Foreskin keratinocyte (primary cell): ENCODE measurements at places on chromosomes 12 and 14. TPM values are rescaled to one million over a fixed set of nuclear protein-coding genes. Genes with fewer than 3 reads are reported as not detected.
A peak's percentile ranks its signal among the peaks of the same experiment; 100 is the strongest.

GRCh38 chr14:75515629-75515996 lies 6.7 kb upstream of the BATF start:
- no peak for DNase-seq

DNA sequence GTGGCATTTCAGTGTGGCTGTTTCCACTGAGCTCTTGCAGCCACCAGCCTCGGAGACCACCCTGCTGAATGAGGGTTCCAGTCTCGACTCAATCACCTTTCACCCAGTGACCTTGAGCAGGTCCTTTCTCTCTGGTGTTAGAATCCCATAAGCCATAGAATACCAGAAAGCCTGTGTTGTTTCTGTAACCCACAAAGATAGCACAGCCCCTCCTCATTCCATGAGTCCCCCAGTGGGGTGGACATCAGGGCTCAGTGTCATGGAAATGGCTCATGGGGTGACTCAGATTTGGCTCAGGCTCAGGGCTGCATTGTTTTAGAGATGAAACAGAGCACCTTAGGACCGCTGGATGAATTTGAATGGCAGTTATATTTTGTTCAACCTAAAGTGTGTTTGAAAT lies 171.5 kb downstream of the PTPN11 start:
- no peak for DNase-seq

GRCh38 chr14:38549564-38549963 lies 293.7 kb upstream of the CLEC14A start:
- DNase-seq = no peak

DNA sequence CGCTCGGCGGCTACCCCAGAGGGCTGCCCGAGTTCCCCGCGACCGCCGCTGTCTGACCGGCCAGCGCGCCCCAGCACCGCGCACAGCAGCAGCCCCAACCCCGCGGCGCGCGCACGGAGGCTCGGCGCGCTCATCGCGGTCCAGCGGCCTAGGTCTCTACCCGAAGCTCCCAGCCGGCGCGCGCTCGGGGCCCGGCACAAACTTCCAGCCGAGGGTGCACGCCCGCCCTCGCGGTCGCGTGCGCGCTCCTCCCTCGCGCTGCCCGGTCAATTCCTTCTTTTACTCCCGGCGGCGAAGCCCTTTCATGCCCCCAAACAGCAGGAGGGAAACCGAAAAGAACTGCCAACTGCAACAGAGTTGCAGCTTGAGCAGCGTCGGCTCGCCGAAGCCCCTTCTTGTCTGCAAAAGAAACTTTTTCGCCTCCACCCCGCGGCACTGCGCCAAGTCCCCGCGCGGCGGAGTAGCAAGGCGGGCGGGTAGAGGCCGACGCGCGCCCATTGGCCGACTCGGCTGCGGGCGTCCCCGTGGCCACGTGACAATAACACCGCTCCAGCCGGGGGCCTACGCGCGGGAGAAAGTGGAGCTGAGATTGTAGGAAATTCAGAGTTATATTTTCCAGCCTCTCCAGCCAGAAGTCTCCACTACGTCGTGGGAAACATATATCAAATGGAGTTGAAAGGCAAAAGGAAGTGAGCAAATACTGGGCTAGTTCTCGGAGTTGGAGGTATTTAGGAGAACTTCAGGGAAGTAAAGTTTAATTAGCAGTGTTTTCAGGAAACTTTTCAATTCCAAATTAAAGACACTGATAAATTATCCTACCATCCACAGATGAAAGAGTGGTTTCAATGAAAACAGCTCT lies at the start of gene LRIG3:
Gene LRIG3, minus strand, starts transcription at position 403 of the 859 bp plus-strand sequence. Its CDS starts 269 bp downstream, at position 134.
- peak; percentile 75 for DNase-seq

DNA sequence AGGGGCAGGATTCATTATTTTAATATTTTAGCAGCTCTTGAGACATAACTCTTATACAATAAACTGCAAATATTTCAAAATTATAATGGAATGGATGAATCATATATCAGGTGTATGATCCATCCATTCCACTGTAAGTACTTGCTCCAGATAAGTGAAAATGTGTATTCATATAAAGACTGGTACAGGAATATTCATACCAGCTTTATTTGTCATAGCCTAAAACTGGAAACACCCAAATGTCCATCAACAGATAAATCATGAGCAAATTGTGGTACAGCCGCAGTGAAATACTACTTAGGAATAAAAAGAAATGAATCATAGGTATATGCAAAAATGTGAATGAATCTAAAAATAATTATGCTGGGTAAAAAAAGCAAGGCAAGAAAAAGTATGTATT lies 263.6 kb upstream of the SYT10 start:
- peak; percentile 86 for DNase-seq

Gene SLCO1B3
- not detected in 2 replicates for total RNA-seq

Gene TAS2R13
- total RNA-seq = 0.18 and 0.24 TPM in 2 replicates

Gene KIF26A
- total RNA-seq = 1.3 and 2.0 TPM in 2 replicates

Gene DIP2B
- 29.6 and 30.7 TPM in 2 replicates for total RNA-seq

DNA sequence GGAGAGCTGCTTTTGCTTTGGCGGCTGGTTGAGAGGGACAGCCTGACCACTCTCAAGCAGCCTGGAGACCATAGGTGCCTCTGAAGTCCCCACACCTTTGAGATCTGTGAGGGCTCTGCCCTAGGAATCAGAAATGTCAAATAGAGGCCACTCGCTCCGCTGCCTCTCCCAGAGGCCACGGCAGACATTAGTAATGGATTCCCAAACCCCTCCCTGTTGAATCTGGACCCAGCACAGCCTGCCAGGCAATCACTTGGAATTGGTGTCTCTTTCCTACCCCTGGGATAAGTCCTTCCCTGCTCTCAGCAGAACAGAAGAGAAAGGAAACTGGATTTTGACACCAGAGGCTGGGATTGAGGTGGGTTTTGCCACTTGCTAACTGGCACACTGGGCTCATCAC lies 25.0 kb downstream of the MMAB start:
- no peak for DNase-seq

DNA sequence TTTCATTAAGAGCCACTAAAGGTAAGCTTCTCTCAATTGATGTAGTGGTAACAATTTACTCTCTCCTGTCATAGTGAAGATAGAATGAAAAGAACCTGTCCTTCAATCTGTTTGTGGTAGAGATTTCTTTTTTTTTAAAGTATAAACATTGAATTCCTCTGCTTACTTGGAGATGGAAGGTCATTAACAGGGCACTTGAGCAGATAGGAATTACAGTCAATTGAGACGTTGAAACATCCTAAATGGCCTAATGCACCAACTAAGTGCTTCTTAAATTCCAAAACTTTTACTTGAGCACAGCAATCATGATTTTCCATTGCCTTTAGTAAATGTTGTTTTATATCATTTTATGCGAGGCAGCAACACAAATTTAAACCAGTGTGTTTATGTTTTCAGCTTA lies 241.4 kb downstream of the FOXG1 start:
- DNase-seq = no peak

Gene GUCY2C
- total RNA-seq = not detected in 2 replicates

- DNase-seq = no peak
These were observed 303.7 kb upstream of the SEL1L start for GRCh38 chr14:81837304-81837703.

Gene PLA2G1B
- total RNA-seq = not detected in 2 replicates

GRCh38 chr14:58875613-58876012 lies 237.9 kb downstream of the DACT1 start:
- no peak for DNase-seq

- DNase-seq = peak; percentile 17
These were observed 42.3 kb upstream of the EVL start for GRCh38 chr14:100022772-100023451.

- DNase-seq = no peak
These were observed 11.0 kb downstream of the OTX2 start for GRCh38 chr14:56799343-56799645.

- no peak for DNase-seq
These were observed 594 bp upstream of the CLEC14A start for GRCh38 chr14:38256533-38256840.

DNA sequence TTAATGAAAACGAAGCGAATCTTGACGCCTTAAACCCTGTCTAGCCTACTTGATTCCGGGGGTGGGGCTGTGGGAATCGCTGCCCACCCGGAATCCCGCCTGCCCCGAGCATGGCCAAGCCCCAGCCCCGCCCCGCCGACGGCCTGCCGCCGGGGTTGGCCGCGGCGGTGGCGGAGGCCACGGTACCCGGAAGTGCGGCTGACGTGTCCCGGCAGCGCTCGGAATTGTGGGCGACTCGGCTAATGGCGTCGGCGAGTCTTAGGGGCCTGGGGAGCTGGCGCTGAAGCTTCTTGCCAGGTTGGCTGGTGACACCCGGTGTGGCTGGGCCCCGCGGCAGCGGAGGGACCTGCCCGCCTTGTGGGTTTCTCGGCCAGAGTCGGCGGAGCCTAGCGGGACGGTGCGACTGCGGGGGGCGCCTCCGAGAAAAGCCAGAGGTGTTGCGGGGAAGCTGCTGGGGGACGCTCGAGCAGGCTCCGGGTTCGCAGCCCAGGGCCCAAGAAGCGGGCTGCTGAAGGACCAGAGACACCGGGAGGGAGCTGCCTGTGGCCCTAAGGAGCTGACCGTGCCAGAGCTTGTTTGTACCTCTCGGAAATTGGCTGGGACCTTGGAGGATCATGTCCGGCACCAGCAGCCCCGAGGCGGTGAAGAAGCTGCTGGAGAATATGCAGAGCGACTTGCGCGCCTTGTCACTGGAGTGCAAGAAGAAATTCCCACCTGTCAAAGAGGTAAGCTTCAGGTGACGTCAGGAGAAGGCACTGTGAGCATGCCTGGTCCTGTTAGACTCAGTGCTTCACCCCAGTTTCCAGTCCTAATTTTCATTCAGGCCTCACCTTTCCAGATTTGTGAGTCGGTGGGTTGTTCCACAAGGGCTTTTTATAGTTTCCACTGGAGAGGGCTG lies at the start of gene MON2:
Gene MON2, plus strand, starts transcription at position 233 of the 898 bp plus-strand sequence. Its CDS starts 382 bp downstream, at position 615.
- DNase-seq = peak; percentile 55

GRCh38 chr14:99282261-99283050 lies 10.5 kb upstream of the BCL11B start:
- DNase-seq = no peak

DNA sequence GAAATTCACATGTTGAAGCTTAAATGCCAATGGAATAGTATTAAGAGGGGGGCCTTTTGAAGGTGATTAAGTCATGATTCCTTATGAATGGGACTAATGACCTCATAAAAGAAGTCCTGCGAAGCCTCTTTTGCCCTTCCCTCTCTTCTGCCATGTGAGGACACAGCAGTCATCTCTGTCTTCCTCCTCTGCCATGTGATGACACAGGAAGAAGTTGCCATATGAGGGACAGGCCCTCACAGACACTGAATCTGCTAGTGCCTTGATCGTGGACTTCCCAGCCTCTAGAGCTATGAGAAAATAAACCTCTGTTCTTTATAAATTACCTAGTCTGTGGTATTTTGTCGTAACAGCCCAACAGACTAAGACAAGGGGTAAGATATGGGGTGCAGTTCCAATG lies 100.7 kb downstream of the VCPKMT start:
- DNase-seq = no peak

Gene SLC7A7
- 0.75 and 1.1 TPM in 2 replicates for total RNA-seq

DNA sequence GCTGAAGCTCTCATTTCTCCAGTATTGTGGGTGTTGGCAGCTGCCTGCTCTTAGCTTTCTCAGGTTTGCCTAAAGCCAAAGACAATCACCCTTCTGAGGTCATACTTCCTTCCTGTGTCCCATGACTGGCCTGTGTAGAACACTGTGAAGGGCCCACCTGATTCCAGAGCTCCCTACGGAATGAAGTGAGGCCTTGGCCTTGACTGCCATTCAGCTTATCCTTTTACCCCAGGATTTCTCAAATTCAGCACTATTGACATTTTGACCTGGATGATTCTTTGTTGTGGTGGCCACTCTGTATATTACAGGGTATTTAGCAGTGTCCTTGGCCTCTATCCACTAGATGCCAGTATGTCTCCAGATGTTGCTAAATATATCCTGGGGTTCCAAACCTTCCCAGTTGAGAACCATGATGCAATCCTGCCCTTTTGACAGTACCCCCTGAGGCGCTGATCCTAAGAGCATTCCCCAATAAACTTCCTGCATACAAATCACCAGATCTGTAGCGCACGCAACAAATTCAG lies 112.3 kb upstream of the KRR1 start:
- peak; percentile 90 for DNase-seq

DNA sequence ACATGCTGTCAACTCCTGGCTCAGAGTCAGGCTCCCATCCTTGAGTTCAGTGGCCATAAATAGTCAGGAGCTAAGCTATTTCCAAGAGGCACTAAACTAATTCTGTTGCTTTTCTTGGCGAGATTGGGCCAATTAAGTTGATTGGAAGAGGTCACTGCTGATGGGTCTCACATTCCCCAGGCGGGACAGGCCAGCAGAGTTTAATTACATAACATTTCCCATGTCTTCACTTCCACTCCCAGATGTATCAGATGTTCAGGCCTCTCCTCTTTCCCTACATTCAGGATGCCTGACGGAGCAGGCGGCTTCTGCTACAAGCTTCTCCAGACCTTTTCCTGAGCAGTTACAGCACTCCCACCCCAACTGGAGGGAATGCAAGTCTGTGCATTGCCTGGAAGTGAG lies 5.3 kb downstream of the NTF3 start:
- no peak for DNase-seq

Gene SDR9C7
- 0.07 and 0.24 TPM in 2 replicates for total RNA-seq

GRCh38 chr12:78555802-78556201 lies 308.8 kb upstream of the SYT1 start:
- no peak for DNase-seq

Gene RHOJ
- 0.07 TPM in 1 of 2 replicates, not detected in the other for total RNA-seq

Gene COX8C
- not detected in 2 replicates for total RNA-seq

DNA sequence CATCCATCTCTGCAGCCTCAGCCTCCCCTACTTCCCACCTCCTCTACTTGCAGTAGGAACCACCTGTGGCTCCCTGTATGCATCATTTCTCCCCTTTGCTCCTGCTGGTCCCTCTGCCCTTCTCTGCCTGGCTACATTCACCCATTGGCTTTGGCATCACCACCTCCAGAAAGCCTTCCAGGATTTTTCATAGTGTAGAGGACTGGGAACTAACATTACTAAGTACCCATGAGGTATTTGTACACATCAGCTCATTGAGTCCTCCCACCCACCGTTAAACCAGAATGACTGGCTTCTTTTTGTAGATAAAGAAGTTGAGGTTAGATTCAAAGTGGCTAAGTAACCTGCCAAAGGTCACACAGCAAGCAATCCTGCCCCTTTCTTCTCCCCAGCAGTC lies 17.1 kb downstream of the SYNE3 start:
- no peak for DNase-seq

Gene ART4
- total RNA-seq = not detected in 2 replicates

Gene KRT73
- not detected in 2 replicates for total RNA-seq
